ENCODE measurements at places on chromosomes 2 and 18.

GRCh38 chr18:63366213-63367052 is 573 bp downstream of the KDSR start:
- DNase-seq = peak; percentile 50

DNA sequence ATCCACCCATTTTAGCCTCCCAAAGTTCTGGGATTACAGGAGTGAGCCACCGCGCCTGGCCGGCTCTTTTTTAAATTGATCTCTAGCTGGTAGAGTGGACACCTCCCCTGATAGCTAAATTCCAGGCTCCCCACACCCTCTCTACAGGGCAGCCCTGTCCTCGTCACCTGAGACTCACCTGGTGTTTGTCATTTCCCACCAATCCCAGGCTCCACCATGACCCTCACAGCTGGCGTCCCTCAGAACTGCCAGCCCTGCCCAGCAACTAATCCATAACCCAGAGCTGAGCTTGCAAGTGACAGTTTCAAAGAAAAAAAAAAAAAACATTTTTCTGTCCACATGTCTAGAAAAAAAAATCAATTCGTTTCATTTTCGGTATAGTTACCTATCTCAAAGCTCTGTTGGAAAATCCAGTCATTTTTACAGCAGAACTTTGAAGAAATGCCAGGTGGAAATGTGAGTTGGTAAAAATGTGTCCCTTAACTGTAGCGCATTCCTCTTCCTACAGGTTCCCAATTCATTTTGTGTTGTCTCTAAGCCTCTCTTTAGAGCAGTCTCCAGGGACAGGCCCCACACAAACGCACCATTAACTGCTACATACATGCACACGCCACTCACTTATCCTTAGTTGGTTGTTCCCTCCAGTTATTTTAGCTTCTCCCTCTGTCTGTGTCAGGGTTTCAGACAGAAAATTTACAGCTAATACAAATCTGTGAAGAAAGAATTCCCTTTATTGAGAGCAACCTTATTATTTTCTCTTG is 294.7 kb downstream of the FBXO15 start:
- DNase-seq = no peak

DNA sequence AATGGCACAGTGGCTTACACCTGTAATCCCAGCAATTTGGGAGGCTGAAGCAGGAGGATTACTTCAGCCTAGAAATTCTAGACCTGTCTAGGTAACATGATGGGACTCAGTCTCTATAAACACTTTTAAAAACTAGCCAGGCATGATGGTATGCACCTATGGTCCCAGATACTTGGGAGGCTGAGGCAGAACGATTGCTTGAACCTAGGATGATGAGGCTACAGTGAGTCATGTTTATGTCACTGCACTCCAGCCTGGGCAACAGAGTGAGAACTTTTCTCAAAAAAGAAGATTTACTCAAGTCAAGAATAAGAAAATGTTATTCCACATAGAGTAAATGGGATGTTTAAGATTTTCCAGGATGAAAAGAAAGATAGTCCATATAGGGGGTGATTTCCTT is 158.6 kb downstream of the HNMT start:
- no peak for DNase-seq

DNA sequence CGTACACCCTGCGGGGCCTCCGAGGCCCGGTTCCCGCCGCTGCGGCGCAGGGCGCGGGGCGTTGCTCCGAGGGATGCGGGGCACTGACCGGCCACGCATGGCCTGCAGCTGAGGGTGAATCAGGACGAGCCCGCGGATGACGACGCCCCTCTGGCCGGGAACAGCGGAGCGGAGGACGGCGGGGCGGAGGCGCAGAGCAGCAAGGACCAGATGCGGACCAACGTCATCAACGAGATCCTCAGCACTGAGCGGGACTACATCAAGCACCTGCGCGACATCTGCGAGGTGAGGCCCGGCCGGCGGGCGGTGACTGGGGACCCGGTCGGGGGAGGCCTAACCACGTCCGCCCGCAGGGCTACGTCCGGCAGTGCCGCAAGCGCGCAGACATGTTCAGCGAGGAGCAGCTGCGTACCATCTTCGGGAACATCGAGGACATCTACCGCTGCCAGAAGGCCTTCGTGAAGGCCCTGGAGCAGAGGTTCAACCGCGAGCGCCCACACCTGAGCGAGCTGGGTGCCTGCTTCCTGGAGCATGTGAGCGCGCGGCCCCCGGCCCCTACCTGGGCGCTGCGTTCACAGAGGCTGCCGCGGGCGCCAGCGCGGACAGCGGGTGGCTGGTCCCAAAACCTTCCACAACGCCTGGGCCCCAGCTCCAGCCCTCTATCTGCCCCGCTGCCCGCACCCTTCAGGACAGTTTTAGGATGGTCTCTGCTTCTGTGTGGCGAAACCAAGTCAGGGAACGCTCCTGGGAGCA is 53.2 kb downstream of the FAM168B start:
- no peak for DNase-seq

DNA sequence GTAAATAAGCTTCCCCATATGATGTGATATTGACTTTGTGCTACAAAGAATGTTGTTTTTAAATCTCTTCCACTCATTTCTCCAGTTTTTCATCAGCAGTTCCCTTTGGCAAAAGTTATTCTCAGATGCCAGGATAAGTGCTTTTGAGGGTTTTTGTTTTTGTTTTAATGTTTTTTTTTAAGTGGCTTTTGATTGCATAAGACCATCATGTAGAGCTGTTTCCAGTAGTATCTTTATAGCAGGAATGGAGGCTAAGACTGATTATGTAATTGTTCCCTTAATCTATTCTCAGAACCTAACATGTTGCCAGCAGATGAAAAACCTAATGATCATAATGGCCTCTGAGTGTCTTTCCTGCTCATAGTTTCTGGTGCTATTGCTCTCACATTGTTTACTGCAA is 77.9 kb downstream of the CABLES1 start:
- DNase-seq = no peak

DNA sequence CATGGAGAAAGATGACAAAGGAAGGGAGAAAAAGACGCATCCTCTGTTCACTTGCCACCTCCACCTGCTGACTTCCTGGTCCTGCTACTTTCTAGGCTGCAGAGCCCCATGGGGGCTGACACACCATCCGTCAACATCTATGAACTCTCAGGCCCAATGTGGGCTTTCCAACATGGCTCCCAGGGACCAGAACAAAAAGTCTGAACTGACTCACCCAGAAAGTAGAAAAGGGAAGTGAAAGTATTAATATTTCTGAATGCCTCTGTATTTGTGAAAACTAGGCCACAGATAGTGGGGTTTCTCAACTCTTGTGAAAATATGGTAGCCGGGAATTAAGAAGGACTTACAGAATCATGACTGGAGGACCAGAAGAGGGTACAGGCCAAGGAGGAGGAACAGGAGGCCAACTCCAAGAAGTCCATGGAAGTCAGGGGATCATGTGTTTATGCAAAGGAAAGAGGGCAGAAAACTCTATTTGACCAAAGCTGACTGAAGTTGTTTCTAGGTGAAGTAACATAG is 123.1 kb upstream of the CAB39 start:
- DNase-seq = no peak

DNA sequence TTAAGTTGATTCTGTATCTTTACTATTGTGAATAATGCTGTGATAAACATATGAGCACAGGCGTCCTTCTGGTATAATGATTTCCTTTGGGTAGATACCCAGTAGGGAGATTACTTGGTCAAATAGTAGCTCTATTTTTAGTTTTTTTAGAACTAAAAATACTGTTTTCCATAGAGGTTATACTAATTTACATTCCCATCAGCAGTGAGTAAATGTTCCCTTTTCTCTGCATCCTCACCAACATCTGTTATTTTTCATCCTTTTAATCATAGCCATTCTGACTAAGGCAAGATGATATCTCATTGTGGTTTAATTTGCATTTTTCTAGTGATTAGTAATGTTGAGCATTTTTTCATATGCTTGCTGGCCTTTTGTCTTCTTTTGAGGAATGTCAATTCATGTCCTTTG is 35.1 kb downstream of the PMS1 start:
- no peak for DNase-seq

- no peak for DNase-seq
Measured at GRCh38 chr2:31069643-31070325, 68.5 kb downstream of the GALNT14 start.

GRCh38 chr2:108542071-108542470 is 7.8 kb downstream of the LIMS1 start:
- no peak for DNase-seq

DNA sequence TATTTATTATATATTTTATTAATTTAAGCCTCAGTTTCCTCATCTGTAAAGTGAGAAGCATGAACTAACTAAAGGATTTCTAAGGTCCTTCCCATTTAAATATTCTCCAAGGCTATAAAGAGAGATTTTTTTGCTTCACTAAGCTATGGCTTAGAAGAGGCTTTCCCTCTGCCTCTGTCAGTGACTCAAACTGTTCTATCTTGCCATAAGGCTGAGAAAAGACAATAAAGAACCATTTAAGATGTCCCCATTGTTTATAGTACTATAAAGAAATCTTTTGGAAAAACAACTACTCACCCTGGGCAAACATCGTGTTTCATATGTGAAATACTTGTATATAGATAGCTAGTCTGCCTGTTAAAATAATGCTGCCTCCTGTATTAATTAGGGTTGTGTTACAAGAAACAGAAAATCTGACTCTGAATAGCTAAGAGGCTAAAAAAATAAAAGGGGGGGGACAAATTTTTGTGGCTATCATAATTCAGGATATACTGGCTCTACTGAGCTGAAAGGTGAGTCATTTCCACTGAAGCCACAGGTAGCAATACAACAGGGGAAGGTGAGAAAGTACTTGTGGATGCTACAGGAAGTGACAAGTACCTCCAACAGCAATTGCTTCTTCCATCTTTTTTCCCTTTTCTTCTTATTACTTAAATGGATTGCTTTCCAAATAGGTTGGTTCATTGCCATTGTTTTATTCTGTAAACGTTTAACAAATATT is 25.4 kb downstream of the EPHA4 start:
- no peak for DNase-seq

DNA sequence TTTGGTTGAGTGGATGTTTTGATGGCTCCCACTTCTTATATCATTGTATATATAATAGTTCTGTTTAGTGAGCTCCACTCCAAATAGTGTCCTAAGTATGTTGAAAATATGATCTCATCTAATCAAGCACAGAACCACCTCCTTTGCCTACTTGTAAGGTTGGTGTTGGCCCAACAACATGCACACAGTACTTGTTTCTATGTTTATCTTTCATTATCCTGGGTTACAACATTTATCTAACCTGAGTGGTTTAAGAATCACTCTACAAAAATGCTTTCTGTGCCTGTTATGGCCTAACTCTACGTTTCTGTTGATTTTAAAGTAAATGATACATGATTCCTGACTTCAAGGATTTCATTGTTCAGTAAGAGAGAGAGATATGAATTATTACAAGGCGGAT is 281.9 kb downstream of the FIGN start:
- DNase-seq = no peak

DNA sequence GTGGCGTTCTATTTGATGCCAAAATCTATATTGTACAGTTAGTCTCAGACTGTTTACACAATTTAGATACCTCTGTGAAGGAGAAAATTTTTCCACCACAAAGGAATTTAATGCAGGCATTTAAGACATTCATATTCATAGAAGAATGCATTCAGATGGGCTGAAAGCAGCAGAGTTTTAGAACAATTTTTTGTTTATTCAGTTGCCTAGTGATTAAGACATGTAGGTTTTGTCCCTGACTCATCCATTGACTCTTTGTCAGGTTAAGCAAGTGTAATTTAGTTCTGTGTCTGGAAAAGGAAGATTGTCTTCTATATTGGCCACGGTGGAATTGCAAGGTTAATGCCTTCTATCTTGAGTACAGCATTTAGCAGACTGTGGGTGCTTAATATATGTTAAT is 515.0 kb downstream of the PARD3B start:
- no peak for DNase-seq

DNA sequence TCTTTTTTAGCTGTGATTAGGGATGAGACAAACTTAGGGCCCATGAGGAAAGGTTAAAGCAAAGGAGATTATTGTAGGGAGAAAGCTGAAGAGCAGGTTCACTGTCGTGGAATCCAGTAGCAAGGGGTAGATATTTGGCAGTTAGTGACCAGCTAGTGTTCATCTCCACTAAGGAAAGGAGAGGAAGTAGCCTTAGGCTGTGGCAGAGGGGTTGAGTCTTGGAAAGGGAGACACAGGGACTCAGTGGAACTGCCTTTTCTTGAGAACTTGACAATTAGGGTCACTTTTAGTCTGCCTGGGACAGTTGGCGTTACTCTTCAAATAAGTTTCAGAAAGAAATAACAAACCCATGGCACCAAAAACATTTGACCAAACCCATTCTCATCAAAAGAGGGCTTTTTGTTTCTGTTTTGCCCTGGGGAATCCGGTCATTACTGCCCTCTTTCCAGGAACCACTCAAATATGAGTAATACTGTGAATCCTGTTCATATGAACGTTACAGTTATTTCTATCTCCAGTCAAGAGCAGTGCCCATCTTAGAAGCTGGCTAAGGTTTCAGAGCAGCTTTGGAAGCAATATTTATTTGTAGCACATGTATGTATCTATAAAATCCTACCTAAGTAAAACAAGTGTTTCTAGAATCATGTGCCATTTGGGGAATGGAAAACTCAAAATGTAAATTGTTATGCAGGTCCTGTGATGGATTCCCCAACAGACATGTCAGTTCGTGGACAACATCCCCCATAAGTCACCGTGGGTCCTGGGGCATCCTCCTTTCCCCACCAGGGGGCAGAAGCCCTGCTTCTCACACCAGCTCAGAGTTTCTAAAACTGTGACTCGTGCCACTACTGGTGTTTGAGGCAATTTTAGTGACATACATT is 77.3 kb upstream of the PHLPP1 start:
- DNase-seq = peak; percentile 21

DNA sequence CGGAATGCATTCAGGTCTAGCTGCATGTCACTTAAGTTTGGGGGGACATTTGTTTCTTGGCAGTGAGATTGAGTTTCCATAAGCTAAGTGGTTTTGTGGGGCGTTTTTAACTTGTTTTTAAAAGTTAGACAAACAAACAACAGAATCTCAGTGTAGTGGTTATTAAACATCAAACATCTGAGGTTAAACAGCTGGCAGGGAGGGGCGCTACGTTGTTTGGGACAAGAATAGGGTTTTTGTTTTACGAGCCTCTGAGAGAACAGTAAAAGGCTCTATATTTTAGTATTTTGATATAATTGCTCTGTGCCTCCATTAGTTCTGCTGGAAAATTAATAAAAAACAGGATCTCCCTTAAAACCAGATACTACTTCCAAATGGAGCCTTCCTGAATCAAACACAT is 41.6 kb upstream of the TMEM177 start:
- no peak for DNase-seq

DNA sequence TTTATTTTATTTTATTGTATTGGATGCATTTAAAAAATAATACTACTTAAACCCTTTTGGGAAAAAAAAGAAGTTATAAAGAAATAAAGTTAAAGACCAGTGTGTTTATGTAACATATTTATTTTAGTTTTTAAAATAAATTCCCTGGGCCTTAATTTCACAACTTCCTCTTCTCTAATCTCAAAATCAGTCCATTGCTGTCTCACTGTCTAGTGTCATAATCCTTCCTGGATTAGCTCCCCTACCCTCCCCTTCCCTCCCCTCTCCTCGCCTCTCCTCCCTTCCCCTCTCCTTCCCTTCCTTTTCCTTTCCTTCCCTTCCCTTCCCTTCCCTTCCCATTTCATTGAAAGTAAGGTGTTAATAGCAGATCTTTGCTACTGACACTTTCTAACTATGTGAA is 40.3 kb upstream of the ZEB2 start:
- DNase-seq = no peak

All from activated CD4-positive, alpha-beta T cell treated with anti-CD3 and anti-CD28 coated beads for 1 hour (primary cell).